Activated T-cell treated with anti-CD3 and anti-CD28 coated beads for 24 hours (primary cell): ENCODE measurements at places on chromosomes 16 and 17.

DNA sequence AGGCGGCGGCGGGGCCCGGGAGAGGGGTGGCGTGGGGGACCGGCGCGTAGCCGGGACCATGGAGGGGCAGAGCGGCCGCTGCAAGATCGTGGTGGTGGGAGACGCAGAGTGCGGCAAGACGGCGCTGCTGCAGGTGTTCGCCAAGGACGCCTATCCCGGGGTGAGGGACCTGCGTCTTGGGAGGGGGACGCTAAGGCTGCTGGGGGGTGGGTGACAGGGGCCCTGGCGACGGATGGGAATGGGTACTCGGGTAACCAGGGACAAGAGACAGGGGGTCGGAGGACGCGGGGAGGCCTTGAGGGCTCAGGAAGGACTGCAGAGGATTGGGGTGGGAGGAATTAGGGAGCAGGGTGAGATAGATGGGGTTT is 243 bp downstream of the RND2 start:
- no peak for DNase-seq

DNA sequence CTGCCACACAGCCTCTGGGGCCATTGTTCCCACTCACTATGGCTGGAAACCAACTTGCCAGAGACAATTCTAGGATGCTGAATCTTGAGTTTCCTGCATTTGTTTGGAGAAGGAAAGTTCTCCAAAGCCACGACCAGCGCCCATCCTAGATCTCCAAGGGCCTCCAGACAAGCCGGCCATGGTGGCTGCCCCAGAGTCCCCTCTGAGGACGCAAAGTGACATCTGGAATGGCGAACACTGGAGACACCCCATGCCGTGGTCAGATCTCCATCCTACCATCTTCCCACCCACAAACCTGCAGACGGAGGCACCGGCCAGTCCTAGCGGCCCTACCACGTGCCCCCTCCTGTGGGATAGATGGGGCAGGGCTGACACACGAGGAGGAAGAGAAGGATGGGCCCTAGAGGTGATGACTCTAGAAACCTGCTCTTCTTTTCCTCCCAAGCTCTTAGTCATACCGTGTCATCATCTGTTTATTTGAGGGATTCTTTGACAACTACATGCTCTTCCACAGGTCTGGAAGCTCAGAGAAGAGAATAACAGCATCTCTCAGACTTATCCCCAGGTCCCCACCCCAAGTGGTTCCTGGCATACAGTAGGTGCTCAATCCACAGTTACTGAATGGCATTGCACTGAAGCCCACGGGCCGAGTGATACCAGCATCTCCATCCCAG is 71.3 kb downstream of the MYH11 start:
- no peak for DNase-seq

DNA sequence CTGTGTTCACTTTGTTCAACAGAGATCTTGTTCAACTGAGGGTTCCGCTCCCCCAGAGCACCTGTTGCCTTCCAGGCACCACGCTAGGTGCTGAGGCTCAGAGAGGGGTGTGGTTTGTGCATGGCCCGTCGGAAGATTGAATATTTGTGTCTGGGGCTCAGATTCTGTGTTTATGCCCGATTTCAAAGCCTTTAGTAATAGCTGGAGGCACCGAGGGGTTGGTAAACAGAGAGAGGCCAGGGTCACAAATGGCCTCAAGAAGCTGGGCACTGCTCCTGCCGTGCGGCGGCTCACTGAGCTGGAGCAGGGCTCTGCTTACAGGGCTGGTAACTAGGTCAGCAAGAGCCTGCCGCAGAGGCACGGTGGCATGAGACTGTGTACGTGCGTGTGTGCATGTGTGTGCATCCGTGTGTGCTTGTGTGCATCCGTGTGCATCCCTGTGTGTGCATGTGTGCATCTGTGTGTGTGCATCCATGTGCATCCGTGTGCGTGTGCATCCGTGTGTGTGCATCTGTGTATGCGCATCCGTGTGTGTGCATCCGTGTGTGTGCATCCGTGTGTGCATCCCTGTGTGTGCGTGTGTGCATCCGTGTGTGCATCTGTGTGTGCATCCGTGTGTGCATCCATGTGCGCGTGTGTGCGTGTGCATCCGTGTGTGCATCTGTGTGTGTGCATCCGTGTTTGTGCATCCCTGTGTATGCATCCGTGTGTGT is 5.4 kb downstream of the ITGAE start:
- no peak for DNase-seq

DNA sequence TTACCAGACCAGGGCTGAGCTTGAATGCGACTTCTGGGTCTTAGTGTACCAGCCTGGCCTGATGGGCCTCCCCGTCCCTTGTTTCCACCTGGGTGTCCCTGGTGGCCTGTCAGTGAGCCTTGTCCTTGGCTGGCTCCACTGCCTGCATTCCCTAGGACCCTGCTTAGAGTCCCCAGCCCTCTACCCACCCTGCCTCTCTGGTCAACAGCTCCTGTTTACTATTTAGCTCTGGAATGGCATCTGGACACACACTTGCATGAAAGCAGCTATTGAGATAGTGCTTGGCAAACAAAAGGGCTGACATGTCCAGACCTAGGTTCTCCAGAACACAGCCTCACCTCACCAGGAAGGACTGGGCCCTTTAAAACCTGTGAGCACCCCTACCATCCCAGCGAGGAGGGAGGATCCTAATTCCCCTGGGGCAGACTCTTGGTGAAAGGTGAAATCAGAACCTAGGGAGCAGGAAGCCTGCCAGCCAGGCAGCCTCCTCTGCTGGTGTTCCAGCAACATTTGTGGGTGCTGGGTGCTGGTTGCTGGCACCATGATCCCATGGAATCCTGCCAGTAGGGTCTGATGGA is 38.8 kb downstream of the RAI1 start:
- no peak for DNase-seq

- no peak for DNase-seq
Observed at GRCh38 chr16:81938326-81939163, 72.7 kb downstream of the SDR42E1 start.

GRCh38 chr16:86874141-86874540 is 295.8 kb downstream of the FOXL1 start:
- peak; percentile 4 for DNase-seq

DNA sequence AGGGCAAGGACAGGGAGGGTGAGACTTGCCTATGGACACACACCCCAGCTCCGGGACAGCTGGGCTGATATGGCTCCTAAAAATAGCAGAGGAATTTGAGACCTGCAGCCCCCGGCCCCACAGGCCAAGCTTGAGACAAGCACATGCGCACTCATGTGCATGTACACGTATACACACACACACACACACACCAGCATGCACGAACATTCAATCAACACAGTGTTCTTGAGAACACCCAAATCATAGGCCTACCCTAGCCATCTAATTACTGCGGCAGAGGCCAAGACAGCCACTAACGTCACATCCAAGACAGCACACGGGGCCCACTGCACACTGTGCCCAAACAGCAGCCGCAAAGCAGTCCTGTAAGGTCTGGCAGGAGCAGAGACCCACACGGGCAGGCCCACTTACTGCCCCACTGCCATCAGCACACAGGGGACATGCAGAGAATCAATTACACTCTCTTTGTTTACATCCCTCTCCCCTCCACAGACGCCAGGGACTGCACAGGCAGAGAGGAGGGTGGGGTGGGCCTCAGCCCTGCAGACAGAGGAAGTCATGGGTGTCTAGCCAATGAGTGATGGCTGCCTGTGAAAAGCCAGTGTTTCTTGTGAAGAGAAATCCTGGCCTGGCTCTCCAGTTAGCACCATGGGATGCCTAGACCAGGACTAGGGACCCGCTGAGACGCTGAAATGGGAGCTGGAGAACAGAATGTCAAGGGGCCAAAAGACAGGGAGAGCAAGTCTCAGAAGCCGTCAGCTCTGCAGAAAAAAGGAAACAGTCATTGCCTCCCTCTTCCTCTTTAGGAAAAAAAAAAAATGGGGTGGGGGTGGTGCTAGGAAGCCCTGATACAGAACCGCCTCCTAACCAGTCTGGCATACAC is 39.3 kb downstream of the MYO18A start:
- DNase-seq = no peak

DNA sequence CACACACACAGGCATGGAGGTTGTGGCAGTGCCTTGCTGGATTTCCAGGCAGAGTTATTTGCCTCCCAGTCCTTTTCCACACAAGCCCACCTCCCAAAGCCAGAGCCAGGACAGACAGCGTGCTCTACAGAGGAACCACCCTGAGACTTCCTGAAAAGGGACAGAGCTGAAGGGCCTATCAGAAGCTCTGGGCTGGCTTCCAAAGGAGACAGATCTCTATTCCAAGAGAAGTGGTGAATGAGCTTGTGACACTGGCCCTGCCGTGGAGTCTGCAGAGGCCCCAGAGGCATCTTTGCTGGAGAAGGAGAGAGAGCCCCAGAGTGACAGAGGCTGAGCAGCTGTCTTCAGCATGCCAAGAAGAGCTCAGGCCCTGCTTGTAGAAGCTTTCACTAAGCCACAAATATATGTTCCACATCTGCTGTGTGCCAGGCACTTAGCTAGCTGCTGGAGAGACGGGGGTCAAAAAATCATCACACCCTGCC is 8.3 kb upstream of the LPCAT2 start:
- DNase-seq = no peak

DNA sequence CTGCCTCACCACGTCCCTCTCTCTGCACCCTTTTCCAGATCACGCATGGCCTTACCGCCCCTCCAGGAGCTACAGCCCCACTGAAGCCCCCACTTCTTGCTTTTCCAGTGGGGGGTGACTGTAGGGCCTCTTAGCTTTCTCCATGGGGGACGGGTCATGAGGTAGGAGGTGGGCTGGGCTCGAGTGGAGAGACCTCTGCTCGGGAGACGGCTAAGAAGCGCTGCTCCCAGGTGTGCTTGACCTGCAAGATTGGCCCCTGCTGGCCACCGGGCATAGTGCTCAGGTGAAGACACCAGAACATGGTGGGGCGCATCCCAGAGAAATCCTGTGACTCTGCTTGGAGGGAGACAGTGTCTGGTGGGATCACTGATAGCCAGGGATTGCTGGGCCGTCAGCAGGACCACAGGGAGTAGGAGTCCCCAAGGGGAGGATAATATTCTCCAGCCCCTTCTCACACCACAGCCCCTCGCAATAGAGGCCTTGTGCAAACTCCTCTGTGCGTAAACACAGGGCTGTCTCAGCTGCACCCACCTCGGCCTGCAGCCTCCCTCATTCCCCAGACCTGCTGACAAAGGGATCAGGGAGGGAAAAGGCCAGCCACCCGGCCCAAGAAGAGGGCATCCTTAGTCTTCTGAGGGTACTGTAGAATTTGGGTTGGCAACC is 8.9 kb upstream of the GALK1 start:
- no peak for DNase-seq

- DNase-seq = no peak
Observed at GRCh38 chr16:88298833-88299745, 83.7 kb upstream of the ZNF469 start.

- DNase-seq = no peak
Observed at GRCh38 chr16:30104492-30104891, 8.5 kb upstream of the YPEL3 start.

DNA sequence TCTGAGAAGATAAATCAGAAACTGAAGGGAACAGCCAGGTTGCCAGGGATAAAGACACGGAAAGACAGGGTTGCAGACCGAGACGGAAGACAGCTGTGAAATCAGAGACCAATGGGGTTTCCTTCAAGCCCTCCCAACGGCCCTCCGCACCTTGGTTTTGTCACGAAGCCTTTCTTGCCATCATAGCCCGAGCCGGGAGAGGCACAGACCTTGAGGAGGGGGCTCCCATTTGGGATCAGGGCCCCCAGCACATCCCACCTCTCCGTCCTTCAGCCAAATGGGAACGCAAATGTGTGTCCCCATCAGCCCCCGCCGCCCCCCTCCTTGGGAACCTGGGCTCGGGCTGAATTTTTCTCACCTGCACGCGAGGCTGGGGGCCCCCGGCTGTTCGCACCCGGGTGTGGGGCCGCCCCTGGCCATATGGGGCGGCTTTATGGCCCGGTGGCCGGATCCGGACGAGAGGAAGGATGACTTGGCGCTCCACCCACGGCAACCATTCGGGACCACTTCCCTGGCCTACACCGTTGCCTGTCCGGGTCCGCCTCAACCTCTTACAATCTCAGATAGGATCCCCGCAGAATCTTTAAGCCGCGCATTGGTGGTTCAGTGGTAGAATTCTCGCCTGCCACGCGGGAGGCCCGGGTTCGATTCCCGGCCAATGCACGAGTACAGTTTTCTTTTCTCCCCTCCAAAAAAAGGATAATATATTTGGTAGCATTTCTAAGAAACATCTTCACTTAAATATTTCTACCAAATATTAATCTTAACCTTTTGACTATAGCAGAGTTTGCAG is 1.4 kb upstream of the HES7 start:
- DNase-seq = peak; percentile 93

DNA sequence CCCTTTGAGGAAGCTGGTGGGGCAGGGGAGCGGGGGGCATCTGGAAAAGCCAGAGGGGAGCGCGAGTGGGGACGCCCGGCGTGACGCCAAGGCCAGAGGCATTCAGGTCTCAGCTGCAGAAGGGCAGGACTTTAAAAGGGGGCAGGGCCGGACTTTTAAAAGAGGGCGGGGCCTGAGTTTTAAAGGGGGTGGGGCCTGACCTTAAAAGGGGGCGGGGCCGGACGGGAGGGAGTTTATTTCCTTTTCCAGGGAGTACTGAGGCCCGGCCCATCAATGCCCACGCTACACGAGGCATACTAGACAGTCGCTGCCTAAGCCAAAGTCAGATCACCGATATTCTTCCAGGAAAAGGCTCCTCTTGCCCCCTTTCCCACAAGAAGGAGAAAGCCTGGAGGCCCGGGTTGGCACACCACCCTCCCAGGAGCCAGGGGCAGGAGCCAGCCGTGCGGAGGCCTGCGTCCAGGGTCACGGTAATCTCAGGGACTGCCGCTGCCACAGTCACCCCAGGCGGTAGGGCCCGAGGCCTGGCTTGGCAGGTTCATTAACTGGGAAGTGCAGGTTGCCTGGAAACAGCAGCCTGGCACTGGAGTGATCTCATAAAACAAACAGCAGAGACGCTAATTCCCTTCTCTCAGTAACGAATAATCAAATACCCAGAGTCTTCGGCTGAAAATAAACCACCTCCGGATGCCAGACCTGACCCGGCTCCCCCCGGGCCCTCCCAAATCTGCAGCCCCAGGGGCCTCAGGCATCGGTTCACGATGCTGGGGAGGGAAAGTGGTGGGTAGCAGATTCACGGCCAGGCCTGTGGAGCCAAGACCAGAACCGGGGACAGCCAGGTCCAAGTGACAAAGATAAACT is 90.7 kb downstream of the TIMM22 start:
- no peak for DNase-seq
